ENCODE measurements at places on chromosomes 4 and X.

GRCh38 chrX:37993837-37994619 lies 12.3 kb upstream of the SYTL5 start:
- DNase-seq, result no peak

DNA sequence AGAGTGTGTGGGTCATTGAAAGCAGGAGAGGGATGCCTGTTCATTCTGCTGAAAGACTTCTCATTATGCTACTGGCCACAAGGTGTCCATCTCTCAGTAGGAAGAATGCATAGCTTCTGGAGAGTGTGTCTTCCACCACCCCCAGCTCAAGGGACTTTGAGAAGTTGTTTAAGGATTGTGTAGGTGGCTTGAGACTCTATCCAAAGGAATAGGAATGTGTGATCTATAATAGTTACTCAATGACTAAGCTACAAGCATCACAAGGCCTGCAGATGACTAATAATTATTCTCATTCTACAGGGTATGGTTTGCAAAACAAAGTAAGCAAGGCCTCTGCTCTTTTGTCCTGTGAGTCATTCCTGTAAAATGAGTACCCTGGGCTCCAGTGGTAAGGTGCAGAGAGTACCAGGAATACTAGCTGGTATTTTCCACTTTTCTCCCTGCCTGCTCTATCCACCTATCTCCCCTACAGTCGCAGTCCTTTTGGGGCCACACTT lies 279.8 kb upstream of the BOD1L1 start:
- no peak for DNase-seq

GRCh38 chr4:3069661-3070199 lies 4.6 kb downstream of the HTT-AS start:
- DNase-seq, result no peak

DNA sequence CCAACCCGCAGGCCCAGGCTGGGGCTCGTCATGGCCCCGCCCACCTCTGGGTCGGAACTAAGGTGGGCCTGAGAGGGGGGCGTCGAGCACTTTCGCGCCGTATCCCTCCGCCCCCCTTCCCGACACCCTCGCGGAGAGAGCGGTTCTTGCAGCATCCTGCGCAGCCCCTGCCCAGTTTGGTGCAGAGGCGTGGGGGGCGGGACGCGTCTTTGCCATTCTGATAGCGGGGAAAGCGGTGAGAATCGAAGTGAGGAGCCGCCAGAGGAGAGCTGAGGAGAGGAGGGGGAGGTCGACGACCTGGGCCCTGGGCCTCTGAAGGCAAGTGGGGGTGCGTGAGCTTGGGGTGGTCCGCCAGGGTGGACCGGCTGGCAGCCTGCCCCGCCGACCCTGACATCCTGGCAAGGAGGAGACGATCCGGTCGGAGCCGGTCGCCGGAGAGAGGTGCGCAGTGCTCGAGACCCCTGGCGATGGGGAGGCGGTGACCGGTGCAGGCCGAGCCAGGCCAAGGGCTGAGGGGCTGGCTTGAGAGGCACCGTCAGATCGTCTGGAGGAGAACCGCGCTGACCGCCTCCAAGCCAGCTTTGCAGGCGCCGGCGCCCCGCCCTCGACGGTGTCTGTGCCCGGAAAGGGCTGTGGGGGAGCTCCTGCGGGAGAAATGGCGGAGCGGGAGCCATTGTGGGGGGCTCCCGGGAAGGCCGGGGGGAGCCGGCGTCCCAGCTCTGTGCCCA lies 25.5 kb downstream of the GPRASP3 start:
- no peak for DNase-seq

GRCh38 chr4:22264261-22264660 lies 251.6 kb downstream of the ADGRA3 start:
- DNase-seq, result no peak

DNA sequence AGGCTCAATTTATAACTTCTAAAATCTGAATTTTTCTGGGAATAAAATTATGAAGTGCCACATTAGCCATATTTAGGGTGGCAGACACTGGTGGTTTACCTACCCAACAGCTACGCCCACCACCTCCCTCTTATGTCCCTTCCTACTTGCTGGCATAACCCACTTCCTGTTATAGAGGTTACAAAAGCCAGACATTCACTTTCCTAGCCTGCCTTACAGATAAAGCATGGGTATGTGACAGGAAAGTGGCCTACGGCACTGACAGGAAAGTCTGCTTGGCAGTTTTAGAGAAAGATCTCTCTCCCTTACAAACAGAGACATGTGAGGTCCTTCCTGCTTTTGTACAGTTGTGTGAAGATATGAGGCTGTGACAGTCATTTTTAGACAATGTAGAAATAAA lies 12.4 kb downstream of the DDX53 start:
- DNase-seq, result no peak

DNA sequence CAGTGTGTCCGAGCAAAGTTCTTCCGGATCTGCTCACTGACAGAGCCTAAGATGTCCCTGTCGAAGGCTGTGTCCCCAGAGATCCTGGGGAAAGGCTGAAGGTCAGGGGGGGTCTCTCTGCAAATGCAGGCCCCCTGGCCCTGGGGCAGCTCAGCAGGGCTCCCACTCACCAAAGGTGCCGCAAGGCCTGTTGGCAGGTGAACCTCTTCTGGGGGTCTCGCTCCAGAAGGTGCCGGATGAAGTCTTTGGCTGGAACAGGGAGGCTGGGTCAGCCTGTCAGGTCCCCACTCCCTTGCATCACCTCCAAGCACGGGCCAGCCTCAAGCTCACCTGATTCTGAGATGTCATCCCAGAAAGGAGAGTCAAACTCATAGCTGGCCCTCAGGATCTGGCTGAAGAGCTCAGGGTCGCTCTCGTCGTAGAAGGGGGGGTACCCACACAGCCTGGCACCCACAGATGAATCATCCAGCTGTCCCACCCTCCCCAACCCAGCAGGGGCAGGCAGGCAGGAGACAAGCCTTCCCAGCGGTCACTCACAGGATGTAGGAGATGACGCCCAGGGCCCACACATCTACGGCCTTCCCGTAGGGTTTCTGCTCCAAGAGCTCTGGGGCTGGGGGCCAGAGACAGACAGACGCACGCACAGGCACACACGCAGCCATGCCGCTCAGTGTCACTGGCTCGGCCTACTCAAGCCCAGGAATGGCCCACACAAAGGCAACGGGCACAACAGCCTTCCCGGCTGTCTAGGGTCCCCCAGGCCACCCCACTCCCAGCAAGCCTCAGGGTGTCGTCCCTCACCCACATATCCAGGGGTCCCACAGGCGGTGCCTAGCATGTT lies 2.6 kb downstream of the PNCK start:
- DNase-seq, result no peak

DNA sequence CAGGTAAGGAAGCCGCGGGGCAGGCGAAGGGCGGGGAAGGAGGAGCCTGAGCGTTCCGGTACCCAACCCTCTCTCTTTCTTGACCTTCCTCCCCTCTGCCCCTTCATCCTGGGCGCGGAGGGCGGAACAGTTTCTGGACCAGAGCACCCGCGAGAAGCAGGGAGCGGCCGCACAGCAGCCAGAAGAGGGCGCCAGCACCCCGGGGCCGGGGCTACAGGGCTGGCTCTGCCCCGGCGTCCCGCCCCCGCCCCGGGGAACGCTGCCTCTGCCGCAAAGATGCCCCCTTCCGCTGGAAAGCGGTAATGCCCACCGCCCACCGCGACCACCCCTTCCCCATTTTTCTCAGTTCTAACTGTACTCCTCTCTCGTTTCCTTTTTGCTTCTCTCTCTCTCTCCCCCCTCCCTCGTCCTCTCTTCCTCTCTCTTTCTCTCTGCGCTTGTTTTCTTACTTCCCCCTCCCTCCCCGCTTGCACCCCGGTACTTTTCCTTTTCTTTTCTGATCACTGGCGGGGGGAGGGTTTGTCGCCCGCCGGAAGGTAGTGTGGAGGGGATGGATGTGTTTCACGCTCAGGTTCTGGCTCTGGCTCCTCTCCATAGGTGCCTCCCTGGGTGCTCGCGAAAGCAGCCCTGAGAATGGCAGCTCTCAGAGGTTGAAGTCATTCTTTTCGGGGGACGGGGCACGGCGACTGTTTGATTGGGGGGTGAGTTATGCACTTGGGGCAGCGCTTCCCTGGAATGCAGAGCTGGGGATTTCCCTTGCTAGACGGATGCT lies 13.1 kb upstream of the PRDM8 start:
- DNase-seq, result no peak

- DNase-seq, result no peak
These were observed 170.3 kb downstream of the EFHC2 start for GRCh38 chrX:44173219-44173618.

DNA sequence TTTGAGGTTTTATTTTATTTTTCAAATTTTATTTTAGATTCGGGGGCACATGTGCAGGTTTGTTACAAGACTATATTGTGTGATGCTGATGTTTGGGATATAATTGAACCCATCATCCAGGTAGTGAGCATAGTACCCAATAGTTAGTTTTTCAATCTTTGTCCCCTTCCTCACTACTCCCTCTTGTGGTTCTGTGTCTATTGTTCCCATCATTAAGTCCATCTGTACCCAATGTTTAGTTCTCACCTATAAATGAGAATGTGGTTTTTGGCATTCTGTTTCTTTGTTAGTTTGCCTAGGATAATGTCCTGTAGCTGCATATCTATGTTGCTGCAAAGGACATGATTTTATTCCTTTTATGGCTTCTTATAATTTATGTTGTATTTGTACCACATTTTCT lies 767.2 kb upstream of the ADGRL3 start:
- DNase-seq, result no peak

DNA sequence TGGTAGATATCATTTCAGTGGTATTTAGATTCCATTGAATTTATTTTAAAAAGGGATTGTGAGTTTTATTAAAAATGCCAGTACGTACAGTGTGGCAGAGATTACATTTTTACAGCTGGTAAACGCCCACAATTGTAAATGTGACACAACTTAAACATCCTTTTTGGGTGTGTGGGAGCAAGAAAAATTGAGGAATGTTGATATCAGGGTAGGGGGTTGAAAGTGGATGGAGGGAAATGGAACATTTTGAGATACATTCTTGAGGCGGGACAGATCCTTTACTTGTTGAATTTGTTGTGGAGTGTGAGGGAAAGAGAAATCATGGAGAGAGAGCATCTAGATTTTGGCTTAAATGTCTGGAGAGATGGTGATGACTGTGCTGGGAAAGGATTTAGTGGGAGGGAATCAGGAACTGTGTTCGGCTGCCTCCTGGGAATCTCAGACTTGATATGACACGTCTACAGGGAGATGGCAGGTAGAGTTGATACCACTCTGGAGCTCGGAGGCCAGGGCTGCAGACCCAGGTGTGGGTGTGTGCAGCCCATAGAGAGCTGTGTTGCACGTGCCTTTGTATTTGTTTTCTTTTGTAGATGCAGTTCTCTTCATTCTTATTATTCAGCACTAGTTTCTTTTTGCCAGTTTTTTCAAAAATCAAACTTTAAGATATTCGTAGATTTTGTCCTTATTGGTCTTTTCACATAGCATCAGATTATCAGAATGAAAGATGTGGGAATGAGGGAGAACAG lies 10.8 kb downstream of the TMEM131L start:
- DNase-seq, result no peak

- DNase-seq, result no peak
These were observed 109.5 kb downstream of the TAB3 start for GRCh38 chrX:30779453-30780030.

DNA sequence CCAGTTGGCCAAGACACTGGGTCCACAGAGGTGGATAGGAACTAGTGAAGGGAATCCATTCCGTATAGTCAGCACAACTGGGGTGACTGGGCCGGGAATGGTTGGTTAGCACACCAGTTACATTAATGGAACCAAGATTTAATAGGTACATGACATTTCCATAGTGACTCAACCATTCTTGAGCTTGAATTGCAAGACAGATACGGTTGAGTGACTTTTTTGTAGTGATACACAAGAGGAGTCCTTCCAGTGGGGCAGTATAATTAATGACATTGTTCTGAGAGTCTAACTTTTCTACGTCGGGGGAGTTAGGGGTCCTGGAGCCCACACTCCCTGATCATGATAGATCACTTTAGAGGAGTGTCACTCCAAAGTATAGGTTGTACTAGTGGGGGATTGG lies 211.6 kb upstream of the CXCL13 start:
- no peak for DNase-seq

DNA sequence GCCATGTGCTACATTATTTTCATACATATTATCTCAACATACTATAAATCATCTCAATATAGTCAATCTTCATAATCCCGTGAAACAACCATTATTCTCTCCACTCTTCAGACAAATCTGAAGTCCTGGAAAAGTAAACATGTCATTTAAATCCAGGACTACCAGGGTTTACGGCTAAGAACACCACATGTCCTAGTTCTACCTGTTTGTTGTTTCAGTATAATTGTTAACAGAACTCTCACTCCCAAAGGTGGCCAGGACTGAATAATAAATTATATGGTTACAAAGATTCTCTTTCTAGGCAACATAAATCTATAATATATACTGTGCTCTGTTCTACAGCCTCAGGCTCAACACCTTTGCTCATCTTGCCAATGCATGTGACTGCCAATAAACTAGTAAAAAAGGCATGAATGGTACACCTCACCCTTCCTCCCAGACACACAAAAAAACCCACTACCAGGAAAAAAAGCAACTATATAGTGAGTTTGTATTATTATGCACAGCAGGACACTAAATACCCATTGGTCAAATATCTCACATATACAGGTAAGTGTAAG lies 20.1 kb downstream of the EIF4E start:
- no peak for DNase-seq

DNA sequence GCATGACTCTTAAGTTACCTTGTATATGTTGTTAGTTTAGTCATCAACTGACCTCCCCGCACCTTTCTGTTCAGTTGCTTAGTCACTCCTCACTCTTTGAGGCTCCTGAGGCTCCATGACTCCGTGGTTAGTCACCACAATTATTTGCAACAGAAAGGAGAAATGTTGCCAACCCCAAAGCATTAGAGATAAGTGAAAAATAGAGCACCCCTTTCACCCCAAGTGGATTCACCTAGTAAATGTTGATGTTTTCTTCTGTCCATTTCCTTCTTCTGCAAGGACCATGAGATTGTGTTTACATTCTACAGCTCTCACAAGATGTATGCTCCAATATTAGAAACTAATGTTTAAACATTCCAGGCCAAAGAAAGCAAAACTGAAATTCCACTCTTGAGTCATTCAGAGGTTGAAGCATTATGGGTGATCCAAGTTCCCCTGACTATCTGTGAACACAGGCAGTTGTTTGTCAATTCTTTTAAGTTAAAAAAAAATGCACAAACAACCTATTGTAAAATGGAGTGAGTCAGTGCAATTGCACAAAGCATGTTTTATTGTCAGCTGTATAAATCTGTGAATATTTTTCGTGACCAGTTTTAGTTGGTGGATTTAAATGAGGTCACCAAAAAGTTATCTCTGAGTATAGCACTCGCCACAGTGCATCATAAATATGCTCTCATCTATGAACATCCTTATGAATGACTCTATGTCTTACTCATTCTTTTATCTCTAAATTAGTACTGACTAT lies 552.4 kb upstream of the MAGEB2 start:
- no peak for DNase-seq
